Stimulated activated CD4-positive, alpha-beta T cell treated with anti-CD3 and anti-CD28 coated beads, Interleukin-1b, Interleukin-23, amount 100 ng/mL, for 1 hour (primary cell): ENCODE measurements at places on chromosomes 5 and 9.

DNA sequence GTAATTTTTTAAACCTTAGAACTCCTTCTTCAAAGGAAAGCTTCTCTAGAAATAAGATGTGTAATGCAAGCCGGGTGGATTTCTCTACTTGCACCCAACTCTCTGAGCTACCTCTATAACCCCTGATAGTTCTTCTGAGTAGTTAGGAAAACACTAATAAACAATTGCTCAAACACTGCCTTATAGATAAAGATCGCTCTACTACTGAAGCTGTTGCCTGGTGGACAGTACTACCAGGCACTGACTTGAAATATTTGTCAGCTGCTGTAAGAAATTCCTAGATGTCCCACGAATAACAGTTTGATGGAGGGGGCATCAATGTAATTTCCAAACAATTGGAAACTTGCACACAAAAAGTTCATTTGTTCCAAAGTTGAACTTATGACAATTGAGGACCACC lies 42.0 kb downstream of the NR3C1 start:
- no peak for DNase-seq

GRCh38 chr5:78277715-78278114 lies 16.8 kb downstream of the AP3B1 start:
- DNase-seq = no peak

DNA sequence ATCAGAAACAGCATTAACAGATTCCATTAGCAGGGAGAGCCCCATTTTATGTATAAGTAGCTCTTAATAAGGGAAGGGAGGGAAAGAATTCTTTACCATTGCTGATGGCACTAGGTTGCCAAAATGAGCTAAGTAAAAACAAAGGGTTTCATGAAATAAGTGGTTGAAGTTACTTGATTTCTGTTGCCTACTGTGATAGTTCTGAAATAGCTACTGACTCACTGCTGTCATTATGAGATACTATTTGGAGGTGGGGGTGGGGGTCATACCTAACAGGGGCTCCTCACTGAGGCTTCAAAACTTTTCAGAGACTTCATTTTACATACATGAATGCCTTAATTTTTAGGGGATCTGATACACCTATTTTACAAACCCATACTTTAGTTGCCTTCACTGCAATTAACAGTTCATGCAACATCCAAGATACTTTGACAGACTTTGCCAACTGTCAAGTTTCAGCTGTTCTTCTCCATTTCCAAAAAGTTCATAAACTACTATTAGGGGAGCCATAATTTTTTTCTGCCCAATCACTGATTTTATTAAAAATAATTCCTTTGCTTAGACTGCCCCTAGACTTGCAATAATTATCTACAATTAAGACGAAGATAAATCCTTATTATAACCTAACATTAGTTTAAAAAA lies 4.6 kb downstream of the HOMER1 start:
- no peak for DNase-seq

DNA sequence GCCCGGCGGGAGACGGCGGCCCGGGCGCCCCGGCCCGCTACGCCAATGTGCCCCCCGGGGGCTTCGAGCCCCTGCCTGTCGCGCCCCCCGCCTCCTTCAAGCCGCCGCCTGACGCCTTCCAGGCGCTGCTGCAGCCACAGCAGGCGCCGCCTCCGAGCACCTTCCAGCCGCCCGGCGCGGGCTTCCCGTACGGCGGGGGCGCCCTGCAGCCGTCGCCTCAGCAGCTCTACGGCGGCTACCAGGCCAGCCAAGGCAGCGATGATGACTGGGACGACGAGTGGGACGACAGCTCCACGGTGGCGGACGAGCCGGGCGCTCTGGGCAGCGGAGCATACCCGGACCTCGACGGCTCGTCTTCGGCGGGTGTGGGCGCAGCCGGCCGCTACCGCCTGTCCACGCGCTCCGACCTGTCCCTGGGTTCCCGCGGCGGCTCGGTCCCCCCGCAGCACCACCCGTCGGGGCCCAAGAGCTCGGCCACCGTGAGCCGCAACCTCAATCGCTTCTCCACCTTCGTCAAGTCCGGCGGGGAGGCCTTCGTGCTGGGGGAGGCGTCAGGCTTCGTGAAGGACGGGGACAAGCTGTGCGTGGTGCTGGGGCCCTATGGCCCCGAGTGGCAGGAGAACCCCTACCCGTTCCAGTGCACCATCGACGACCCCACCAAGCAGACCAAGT lies 723 bp downstream of the SNX18 start:
- peak; percentile 30 for DNase-seq

DNA sequence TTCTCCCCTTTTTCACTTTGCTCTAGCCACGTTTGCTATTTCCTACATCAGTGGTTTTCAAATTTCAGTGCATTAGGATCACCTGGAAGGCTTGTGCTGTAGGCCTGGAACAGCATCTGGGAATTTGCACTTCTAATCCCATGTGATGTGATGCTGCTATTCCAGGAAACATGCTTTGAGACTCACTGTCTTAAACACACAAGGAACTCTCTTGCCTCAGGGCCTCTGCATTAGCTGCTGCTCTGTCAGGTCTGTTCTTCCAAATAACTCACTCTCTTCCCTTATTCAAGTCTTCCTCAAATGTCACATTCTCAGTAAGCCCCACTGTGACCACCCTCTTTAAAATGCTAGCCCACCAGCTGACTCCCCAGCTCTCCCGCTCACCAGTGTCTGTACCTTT lies 204.0 kb downstream of the DNAH5 start:
- no peak for DNase-seq

DNA sequence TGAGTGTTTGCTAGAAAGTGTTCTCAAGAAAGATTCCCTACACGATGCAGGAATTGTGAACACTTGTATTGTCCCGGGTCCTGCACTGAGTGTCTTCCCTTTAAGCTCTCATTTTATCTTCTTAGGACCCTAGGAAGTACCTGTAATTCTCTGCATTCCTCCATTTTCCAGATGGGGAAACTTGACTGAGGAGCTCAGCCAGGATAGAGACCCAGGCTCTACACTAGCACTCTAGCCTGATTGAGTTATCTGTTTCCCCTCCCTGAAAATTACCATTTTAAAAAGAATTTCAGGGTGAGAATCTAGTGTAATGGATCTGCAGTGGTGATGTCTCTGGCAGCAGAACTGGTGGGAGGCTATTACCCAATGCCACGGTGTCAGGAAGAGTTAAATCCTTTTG lies 453.9 kb downstream of the KDM4C start:
- DNase-seq = no peak

DNA sequence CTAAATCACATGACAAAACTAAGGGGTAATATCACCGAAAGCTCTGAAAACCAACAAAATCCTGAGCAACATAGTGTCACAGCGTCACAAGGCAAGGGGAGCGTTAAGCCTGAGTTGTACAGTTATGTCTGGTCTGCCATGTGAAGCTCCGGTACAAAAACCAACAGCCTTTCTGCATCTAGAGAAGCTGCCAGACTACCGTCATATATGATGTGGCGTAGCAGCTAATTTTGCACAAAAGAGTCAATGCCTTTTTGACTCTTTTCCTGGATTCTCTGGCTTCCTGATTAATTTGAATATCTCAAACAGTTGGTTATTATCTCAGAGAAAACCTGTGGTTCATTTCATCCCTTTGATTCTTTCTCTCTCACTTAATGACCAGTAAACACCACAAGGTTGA lies 16.0 kb upstream of the ATP10B start:
- DNase-seq = no peak

- DNase-seq = no peak
These were observed 55.5 kb upstream of the IFNK start for GRCh38 chr9:27468462-27469110.

- DNase-seq = no peak
These were observed 63.9 kb downstream of the PARP8 start for GRCh38 chr5:50730336-50730735.

DNA sequence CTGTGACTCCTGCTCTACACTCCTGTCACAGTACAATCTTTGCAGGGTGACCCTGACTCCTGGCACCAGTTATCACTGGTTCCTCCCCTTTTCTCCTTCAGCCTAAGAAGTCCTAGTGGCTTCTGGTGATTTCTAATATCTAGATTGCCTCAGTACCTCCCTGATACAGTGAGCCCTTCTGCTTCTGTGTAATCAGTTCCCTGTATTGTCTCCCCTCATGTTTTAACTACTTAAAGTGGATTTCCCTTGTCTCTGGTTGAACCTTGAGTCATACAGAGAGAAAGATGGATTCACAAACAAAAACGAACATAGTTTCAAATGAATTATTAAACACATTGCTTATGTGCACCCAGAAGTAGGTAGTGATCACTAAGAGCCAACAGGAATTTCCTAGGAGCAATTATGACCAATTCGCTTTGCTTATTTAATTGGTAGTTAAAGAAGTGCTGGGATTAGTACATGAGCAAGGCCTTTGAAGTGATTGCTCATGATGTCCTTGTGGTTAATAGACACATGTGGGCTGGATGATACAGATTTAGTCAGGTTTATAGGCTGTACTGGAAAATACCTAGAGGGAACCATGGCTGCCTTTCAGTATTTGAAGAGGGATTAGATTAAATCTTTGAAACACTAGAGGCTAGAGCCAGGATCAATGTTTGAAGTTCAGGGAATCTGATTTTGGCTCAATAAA lies 145.8 kb upstream of the MEF2C start:
- no peak for DNase-seq

GRCh38 chr5:73359395-73359794 lies 89.2 kb downstream of the FOXD1 start:
- DNase-seq = no peak

DNA sequence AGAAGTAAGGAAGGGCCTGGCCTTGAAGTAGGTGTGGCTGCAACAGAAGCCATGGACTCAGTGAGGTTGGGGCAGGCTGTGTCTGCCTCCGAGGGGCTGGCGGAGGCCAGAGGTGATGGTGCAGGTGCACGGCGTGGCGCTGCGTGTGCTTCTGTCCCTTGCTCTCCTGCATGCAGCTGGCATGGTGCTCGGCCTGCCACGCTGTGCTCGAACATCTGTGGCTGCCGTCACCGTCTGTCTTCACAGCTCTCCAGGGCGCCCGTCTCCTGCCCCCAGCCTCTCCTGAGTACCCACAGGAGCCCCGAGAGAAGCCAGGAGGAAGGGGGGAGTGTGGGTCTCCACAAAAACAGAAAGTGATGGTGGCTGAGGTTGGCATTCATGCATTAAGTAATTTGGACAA lies 193.7 kb downstream of the CACNA1B start:
- DNase-seq = no peak

DNA sequence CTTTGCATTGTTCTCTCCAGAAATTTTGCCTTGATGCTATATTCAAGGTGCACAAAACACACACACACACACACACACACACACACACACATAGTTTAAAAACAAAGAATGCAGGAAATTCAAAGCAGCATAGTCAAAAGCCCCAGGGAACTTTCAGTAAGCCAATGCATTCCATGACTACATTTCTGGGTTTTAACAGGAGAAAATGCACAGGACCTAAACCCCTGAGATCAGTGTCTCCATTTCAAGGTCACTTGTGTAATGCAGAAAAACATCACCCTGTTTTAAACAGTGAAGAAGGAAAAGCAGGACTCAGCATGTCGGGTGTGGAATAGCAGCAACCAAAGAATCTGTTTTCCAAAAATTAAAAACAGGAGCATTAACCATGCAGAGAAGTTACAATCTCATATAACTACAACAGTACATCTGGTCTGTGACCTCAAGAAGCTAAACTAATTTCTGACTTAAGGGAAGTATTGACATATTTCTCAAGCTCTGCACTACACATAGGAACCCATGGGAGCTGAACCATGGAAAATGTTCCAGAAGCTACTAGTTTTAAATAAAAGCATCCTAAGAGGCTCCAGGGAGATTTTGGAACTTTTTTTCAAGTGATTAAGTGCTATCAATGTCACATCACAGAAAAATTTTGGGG lies 296.7 kb downstream of the HINT1 start:
- DNase-seq = no peak

GRCh38 chr9:93365427-93366118 lies 85.9 kb upstream of the FAM120A start:
- no peak for DNase-seq

DNA sequence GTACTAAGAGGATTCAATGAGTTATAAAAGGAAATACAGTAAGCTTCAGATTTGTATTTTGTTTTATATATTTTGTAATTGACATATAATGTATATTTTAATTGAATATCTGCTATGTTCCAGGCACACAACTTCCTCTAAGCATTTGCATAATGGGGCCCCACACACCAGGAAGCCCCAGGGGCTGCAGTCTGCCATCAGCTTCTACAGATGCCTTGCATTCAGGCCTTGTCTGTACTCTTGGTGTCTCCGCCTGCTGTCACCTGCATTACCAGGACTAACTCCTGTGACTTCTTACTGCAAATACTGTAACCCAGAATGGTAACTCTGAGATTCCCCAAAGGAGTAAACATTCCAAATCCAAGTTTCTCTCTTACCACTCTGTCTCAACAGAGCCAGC lies 20.6 kb downstream of the ARL15 start:
- no peak for DNase-seq

- DNase-seq = no peak
These were observed 5.3 kb downstream of the FBXW2 start for GRCh38 chr9:120787933-120788332.

- no peak for DNase-seq
These were observed 68.4 kb downstream of the MED27 start for GRCh38 chr9:132011309-132011708.

GRCh38 chr9:101014566-101014965 lies 14.0 kb upstream of the PLPPR1 start:
- DNase-seq = no peak

GRCh38 chr5:145658435-145658834 lies 176.7 kb downstream of the PRELID2 start:
- DNase-seq = no peak

DNA sequence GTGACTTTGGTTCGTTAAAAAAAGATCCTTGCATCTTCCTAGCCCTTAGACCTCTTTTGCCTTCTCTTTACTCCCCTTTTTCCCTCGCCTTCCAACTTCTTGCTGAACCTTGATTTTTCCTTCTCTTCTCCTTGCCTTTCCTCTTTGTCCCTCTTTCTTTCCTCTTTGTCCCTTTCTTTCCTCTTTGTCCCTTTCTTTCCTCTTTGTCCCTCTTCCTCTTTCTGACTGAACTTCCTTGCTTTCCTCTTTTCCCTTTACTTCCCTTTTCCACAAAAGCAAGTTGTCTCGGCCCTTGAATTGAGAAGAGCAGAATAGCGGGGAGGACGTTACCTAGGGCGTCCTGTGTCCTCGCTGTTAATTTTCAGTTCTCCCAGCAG lies 1.4 kb upstream of the MLLT3 start:
- DNase-seq = no peak

DNA sequence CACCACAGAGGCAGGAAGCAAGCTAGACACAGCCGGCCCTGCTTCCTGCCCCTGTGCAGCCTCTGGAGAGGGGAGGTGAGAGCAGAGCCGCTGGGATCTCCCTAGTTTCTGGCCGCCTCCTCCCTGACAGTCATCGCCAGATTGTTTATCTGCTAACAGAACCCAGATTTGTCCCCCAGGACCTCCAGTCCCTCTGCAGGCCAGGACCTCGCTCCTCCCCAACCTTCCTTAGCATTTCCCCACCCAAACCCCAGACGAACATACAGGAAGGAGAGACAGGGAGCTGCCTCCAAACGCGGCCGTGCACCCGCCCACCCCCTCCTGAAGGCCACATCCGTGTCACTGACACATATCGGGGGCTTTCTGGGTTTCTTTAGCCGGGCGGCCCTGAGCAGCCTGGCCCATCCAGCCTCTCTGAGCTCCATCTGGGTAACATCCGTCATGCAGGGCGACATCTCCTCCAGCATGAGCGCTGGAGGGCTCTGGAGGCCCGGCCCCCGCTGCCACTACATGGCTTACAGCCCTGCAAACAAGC lies 47.5 kb downstream of the DBH start:
- peak; percentile 53 for DNase-seq

GRCh38 chr9:14888875-14889274 lies 21.4 kb downstream of the FREM1 start:
- DNase-seq = no peak

GRCh38 chr5:36367524-36367923 lies 65.8 kb upstream of the RANBP3L start:
- no peak for DNase-seq

- DNase-seq = no peak
These were observed 179.5 kb downstream of the TRIO start for GRCh38 chr5:14322437-14323187.
